ENCODE measurements at places on chromosomes 3 and 15.

DNA sequence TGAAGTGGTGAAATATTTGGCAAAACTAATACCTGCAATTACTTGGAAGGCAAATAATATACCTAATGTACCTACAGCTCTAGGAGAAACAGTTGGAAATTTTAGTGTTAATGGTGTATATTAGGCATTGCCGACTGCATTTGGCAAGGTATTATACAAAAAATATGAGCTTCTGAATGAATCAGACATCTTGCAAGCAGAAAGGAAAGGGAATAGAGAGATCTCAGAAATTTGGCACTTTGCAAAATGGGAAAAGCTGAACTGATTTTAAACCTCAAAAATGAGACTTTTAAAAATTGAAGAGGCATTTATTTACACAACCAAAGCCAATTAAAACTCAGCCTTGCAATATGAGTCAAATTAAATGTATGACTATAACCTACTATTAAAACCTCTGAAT lies 40.2 kb upstream of the C15orf61 start:
- no peak for DNase-seq

GRCh38 chr3:138923531-138923994 lies 23.4 kb downstream of the FOXL2 start:
- DNase-seq = peak; percentile 71

DNA sequence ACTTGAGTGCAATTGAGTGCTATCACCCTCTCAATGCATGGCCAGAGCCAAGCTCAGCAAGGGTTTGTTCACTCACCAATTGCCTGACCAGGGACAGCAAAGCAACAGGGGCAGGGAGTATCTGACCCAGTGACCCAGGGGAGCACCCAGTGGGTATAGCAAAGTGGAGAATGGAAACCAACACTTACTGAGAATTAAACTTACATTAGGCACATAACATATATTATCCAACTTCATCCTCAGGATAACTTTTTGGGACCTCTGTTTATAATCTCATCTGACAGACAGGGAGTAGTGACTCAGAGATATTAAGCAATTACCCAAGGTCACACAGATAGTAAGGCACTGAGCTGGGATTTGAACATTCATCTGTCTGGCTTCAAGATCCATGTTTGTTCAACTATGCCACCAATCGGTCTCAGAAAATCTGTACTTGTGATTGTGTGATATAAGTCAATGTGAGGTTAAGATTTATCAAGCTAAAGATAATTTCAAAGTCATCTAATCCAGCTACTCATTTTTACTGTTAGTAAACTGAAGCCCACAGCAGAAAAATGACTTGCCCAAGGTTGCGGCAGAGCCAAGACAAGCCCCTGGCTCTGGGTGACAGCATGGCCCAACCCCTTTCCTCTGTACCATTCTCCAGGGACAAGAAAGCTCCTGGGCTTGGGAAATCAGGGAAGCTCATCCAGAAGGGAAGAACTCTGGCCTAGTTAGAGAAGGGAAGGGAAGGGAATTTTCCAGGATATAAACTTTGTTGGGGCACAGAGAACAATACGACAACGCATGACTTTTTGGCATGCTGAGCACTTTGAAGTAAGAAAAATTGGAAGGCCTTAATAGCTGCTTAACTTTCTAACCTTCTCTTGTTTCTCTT lies 138.0 kb upstream of the SMAD3 start:
- no peak for DNase-seq

- no peak for DNase-seq
Measured at GRCh38 chr3:138359919-138360868, 11.8 kb downstream of the MRAS start.

DNA sequence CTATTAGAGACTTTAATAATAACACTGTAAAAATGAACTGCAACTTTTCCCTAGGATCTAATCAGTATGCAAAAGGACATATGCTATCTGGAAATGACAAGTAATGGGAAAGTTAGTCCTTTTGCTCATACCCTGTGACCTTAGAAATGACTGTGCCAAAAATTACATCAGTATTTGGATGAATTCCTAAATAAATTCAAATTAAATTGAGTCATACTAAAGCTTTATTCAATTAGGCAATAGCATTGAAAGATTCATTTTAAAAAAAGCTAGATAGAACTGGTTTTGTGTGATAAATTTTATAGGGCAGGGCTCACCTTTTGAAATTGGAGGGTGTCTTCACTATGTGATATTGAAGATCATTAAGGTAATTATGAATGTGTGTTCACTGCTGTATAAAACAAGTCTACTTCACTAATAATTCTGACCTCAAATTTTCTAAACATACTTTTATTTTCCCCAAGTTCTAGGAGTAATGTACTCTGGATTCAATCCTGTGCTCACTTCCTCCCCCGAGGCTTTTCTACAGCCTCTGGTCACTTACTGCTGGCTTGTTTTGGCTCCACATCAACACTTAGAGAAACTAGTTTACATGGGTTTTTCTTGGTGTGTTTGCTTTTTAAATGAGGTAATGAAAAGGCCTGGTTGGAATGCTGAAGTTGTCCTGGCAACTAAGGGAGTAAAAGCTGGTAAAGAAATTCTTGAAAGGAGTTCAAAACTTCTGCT lies 44.4 kb upstream of the SPTSSB start:
- DNase-seq = no peak

GRCh38 chr3:133038731-133039375 lies 662 bp downstream of the TMEM108 start:
- no peak for DNase-seq

GRCh38 chr3:128547368-128547987 lies 54.5 kb upstream of the GATA2 start:
- no peak for DNase-seq

DNA sequence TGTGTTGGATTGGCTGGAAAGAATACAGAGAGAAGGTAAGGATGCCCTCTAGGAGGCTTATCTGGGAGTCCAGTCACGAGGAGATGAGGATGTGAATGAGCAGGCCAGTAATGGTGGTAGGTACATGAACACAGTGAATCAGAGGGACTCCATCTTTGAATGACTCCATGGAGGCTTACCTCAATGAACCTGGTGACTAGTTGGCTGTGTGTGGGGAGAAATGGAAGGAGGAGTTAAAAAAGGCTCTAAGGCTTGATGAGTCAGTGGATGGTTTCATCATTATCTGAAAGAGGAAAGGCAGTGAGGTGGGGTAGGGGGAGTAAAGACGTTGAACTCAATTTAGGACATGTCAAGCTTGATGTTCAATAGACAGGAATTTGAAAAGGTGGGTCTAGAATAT lies 61.1 kb downstream of the KCNAB1 start:
- DNase-seq = no peak

GRCh38 chr3:15679306-15679705 lies 77.8 kb downstream of the BTD start:
- DNase-seq = no peak

DNA sequence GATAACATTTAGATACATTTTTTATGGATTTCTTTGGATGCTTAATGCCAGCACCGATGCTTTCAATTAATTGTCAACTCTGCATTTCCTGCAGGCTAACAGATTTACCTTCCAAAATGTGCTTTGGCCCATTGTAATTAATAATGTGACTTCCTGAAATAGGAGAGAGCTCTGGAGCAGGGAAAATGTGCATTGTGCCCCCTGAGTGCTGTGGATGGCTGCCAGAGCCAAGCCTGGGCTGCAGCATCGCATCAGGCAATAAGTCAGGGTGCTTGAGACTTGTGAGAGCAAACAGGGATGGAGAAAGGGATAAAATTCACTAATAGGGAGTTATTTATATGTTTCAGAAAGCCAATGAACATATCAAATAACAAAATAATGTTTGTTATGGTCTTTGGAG lies 133.8 kb downstream of the MOBP start:
- no peak for DNase-seq

GRCh38 chr3:12352253-12352652 lies 63.4 kb downstream of the PPARG start:
- DNase-seq = no peak

- no peak for DNase-seq
Measured at GRCh38 chr3:34212175-34212574, 413.7 kb downstream of the PDCD6IP start.

DNA sequence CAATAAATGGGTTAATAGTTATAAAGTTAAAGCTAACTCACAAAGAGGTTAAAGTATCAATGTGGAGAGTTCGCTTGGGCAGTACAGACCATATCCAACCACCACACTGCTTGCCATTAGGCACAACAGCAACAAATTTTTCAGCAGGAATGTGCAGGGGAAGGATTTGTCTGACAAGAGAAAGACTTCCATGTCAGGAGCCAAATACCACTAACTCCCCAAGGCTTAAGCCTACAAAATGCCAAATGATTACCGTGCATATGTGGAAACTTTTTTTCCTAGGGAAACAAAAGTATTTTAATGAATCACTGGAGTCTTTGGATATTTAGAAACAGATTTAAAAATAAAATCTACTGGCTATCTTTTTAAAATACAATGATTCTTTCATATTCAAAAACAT lies 8.1 kb downstream of the VGLL3 start:
- no peak for DNase-seq

GRCh38 chr3:17830788-17831187 lies 88.4 kb upstream of the TBC1D5 start:
- no peak for DNase-seq

Data from stimulated activated CD8-positive, alpha-beta memory T cell treated with anti-CD3 and anti-CD28 coated beads, Interleukin-4, amount 100 ng/mL, for 1 hour (primary cell).